ENCODE measurements at places on chromosomes 16 and 17.

GRCh38 chr16:82108100-82108499 is 61.9 kb downstream of the MPHOSPH6 start:
- no peak for DNase-seq

GRCh38 chr17:15453246-15453645 is 14.2 kb downstream of the CDRT4 start:
- no peak for DNase-seq

GRCh38 chr17:64457156-64457555 is 8.2 kb downstream of the MILR1 start:
- no peak for DNase-seq

DNA sequence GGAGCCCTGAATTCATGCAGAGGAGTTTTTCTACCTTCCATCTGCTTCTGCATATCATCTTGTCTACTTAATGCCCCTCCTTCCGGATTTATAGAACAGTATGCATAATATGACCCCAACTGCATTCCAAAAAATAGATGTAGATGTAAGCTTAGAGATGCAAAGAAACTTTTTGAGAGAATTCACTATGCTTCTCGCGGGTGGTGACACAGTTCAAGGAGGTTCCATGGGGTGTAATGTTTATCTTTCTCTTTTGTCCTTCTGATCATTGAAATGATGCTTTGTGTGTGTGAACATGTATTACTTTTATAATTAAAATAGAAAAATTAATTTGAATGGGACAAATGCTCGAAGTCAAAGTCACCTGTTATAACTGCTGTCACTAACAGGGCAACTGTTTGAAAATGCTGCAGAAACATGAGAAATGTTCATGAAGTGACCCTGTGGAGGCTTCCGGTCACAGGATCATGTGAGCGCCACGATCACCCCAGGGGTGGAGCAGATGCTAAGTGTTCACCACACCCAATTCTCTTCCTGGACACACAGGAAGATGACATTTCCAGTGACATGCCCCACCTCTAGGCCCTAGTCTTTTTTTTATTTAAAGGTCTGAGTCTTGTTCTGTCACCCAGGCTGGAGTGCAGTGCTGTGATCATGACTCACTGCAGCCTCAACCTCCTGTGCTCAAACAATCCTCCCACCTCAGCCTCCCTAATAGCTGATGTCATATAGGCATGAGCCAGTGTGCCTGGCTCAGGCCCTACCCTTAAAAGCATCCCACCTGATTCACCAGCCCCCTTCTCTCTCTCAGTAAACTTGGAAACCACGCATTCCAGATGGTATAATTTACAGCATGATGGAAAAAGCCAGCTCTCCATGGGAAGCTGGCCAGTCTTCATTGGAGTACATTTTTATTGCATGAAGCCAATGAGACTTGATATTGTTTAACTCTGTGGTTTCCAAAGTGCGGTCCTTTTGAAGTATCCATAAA is 21.0 kb upstream of the AGRP start:
- DNase-seq, result no peak

DNA sequence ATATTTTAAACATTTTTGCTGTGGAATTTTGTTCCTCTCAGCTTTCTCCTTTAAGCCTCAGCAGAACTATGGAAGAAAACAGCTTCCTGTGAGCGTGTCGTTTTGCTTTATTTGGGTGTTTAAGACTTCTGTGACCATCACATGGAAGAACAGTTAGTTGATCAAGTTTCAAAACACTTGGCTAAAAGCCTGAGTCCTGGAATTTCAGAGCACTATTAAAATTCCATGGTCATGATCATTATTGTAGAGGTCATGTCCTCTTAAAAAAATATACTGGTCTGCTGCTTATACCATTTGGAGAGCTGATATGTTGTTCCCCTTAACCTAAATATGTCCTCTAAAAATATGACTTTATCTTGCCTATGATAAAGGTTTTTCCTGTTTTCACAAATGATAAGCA is 12.6 kb upstream of the CDR2 start:
- no peak for DNase-seq

- DNase-seq, result no peak
Observed at GRCh38 chr17:48023400-48024148, 14.0 kb downstream of the COPZ2 start.

Measured in stimulated activated CD4-positive, alpha-beta T cell treated with anti-CD3 and anti-CD28 coated beads, Interleukin-2, amount 100 ng/mL, for 4 hours (primary cell).